ENCODE measurements at places on chromosomes 16 and 17. TPM values are rescaled to one million over a fixed set of nuclear protein-coding genes. Genes with fewer than 3 reads are reported as not detected.

CD300LG gene
- total RNA-seq, result not detected

CSH1 gene
- total RNA-seq, result not detected

KRTAP4-5 gene
- total RNA-seq, result not detected

DGKE gene
- 5.2 TPM for total RNA-seq

KRT31 gene
- total RNA-seq, result not detected

Measured in smooth muscle cell of trachea (primary cell).